Suprapubic skin (tissue), 4 donors: ENCODE measurements at places on chromosomes 7 and 10.
A peak's percentile ranks its signal among the peaks of the same experiment; 100 is the strongest.

DNA sequence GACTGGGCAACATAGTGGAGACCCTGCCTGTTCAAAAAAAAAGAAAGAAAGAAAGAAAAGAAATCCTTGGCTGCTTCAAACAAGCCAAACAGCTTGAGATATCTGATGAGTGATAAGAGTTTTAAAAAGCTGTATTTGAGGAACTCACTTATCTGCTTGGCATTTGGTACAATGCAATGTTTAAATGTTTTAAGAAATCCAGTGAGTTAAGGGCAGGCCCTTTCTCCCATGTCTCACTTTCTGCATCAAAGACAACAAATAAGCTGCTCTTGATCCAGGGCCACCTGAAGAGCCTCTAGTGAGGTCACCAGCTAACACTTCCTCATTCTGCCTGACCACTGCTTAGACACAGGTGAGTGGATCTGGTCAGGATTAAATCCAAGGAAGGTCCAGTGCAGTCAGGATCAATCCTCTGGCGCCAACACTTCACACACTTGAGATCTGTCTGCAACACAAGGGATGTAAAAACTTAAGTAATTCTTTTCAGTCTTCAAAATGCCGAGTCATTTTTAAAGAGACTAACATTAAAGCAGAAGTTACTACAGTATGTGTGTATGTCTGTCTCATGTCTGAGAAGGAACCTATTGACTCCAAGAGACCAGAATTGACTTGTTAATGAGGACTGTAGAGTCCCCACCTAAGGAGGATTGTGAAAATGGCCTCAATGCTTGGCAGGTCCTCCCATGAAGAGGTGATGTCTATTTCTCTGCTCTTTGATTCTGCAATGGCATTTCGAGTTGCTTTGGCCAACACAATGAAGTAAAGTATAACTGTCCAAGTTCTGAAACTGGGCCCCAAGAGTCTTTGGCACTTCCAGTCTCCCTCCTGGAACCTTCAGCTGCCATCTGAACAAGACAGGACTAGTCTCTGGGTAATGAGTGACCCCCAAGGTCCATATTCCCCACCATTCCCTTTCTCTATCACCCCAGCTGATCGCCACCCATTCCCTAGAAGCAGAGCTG is 43.1 kb downstream of the CREB3L2 start:
- no peak for DNase-seq

DNA sequence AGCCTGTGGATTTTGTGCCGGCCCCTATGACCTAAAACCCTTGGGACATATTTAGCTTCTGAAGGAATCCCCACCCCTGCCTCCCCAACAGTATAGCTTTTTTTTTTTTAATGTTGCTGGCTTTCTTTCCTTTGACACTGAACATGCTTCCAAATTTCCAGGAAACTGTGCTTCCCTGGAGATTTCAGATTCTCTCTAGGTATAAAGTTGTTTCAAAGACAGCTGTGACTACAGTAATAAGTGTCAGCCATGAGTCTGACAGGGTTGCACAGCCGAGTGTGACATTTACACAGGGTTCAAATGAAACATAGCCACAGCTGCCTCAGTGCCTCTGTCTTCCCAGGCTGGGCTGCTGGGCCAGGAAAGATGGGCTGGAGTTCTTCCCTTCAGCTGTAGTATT is 466.6 kb upstream of the COBL start:
- no peak for DNase-seq

- DNase-seq: no peak
Observed at GRCh38 chr7:93147363-93147762, 822 bp downstream of the SAMD9L start.

DNA sequence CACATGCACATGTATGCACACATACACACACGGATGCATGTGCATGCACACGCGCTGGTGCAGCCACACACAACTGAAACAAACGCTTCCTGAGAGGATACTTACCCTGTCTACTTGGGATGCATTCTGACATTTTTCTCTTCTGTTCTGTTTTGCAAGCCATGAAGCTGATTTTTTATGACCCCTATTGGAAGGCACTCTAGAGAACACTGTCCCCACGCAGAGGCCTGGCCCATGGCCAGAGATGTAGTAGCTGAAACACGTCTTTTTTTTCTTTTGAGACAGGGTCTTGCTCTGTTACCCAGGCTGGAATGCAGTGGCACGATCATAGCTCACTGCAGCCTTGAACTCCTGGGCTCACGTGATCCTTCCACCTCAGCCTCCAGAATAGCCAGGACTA is 47.9 kb downstream of the VWA2 start:
- peak; percentile 25 for DNase-seq

DNA sequence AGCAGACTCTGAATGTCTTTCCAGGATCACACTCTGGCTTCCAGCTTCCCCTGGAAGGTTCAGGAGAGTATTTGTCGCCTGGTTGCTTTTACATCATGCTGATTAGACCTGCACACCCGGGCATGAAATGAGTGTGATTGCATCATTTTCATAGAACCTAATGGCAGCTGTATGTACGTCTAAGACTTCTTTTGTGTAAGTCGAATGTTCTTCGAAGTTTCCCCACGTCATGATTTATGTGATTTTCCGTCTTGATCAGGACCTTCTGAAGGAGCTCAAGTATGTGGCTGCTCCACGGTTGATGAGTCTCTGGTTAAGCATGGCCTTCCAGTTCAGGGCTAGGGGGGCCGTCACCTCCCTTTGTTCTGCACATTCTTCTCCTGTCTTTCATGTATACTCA is 4.5 kb downstream of the EIF4H start:
- no peak for DNase-seq

GRCh38 chr10:26502986-26503385 is 64.8 kb downstream of the APBB1IP start:
- no peak for DNase-seq

DNA sequence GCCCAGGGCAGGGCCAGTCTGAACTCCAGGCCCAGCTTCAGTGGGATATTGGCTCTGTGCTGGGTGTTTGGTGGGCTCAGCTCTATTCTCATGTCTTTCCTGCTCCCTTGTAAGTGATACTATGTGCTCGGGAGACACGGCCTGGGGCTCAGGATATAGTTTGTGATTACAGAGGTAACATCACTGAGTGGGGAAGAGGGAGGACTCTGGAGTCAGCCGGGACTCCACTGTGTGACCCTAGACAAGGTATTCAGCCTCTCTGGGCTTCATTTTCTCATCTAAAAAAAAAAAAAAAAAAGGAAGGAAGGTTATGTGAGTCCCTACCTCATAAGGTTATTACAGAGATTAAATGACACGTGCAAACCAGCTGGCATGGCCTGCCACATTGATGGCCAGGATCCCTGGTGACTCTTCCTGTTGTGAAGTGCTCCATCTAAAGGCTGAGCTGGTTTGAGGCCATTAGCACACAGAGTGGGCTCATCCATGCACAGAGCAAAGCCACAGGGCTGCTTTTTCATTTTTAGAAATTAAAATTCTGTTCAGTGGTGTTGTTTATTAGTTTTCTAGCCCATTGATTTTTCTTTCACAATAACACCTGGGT is 15.7 kb downstream of the SLC13A4 start:
- no peak for DNase-seq

DNA sequence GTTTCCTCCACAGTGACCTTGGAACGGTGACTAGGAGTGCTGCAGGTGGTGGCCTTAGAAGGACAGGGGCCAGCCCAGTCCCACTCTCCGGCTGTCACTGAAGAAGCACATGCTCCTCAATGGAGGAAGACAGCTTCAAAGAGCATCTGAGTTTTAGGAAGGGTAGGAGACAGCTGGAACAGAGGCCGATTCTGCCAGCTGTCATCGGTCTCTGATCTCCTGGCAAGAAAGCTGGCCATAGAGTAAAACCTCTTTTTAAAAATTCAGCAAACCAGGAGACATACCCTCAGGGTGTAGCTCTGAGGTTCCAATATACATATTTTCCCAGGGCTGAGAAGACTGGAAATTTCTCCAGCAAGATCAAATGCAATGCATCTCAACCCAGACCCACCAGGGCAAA is 55.9 kb downstream of the KCNMA1 start:
- DNase-seq: no peak

- DNase-seq: no peak
Observed at GRCh38 chr10:97771055-97771891, 526 bp downstream of the SFRP5 start.

GRCh38 chr7:1049801-1050200 is 5.5 kb downstream of the GPR146 start:
- no peak for DNase-seq

DNA sequence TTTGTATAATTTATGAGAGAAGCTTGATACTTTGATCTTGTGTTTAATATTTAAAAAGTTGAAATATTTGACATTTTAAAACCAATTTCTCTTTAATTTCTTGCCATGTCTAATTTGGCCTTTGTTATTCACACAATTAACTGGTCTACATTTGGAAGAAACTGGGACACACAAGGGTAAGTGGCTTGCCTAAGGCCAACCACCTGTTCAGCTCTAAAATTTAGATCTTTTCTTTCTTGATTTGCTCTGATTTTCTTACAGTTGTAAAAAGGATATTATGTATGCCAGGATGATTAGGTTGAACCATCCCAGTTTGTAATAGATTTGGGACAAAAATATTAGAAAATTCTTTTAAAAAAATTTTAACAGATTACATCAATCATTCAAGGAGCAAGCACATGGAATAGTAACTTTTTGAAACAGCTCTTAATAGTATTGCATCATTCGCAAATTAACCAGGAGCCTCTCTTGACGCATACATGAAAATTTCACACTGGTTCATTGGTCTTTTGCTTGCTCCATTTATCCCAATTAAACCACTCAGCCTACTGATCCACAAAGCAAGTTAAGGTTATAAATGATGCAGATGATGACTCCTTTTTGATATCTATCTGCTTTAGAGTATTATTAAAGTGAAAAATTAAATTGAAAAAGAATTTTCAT is 222.4 kb upstream of the SLC26A5 start:
- no peak for DNase-seq

DNA sequence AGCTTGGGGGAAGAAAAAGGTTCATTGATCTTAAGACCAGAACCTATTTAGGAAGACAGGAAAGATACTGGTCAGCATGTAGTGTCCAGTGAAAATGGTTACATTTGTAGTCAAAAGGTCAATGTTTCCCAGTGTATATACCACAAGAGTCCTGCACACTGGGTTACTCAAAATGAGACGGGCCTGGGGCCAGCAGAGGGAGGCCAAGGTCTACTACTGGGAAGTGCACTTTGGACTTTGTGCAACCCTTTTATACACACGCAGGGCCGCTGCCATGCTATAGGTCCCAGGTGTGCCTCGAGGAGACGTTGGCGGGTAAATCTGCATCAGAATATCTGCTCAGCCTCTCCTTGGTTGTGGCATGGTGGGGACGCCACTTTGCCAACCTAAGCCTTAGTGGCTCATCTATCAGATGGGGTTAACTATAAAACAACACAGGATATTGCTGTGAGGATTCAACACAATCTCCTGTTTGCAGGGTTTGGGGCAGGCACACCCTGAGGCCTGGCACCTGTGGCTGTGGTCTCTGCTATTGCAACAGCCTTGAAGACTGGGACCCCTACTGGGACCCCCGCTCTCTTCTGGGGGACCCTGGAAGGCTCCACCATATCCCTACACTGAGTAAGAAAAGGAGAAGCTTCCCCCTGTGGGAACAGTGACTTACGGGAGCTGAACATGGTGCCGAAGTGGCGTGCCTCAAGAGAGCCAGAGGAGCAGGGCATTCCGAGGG is 19.7 kb downstream of the CLRN3 start:
- no peak for DNase-seq

DNA sequence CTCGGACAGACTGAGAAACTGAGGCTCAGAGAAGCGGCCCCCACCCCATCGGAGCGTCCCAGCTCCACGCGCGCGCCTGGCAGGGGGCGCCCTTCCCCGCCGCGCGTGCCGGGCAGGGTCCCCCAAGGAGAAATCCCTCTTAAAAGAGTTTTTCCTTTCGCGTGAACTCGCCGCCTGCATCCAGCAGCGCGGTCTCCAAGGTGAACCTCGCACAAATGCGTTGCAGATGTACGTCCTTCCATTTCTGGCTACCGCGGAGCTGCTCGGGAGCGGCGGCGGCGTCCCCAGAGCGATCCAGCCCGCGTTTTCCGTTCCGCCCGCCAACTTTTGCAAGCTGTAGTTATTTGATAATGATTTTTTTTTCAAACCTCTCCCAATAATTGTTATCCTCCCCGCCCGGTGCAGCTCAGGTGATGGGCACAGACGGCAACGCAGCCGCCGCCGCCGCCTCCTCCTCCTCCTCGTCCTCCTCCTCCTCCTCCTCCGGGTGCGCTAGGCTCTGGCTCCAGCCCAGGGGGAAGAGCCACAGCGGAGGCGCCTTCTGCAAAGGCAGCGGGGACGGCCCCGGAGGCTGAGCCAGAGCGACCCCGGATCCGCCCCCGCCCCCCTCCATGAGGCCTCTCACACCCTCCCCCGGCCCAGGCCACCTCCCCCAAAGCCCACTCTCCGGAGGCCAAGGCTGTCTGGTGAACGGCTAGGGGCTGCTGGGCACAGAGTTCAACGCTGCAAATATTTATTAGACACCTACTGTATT is 74.0 kb upstream of the CUX1 start:
- no peak for DNase-seq

- DNase-seq: no peak
Observed at GRCh38 chr7:28362812-28363211, 49.5 kb upstream of the CREB5 start.

DNA sequence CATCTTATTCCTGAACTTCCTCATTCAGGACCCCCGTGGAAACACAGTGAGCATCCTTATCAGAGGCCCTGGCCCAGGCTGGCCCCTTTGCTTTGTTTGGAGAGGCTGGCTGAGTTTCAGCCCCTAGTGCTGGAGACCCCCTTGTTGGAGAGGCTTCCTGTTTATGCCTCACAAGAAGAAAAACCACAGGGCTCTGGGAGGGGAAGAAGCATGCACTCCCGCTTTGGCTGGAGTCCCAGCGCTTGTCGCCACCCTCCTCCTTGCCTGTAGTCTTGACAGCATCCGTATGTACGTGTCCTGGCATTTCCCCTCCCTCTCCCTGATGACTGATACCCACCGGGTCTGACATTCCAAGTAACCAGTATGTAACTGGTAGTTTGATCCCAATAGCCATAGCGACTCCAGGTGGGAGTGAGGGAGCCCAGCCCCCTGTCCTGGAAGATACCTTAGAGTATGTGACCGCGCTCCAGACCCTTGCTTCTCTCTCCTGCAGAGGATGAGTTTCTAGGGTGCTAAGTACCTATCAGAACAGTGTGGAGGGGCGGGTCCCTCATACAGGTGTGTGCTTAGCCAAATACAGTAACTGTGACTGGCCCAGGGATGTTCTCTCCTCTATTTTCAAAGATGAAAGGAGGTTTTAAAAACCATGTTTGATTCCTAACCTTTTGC is 6.9 kb upstream of the ATP6V0E2 start:
- DNase-seq: no peak

- no peak for DNase-seq
Observed at GRCh38 chr10:4846775-4847174, 20.8 kb downstream of the AKR1E2 start.
